Breast epithelium (tissue), 4 donors: ENCODE measurements at places on chromosomes 3 and 15.

GRCh38 chr15:48481802-48482201 is 150.6 kb downstream of the DUT start:
- DNase-seq, result no peak

DNA sequence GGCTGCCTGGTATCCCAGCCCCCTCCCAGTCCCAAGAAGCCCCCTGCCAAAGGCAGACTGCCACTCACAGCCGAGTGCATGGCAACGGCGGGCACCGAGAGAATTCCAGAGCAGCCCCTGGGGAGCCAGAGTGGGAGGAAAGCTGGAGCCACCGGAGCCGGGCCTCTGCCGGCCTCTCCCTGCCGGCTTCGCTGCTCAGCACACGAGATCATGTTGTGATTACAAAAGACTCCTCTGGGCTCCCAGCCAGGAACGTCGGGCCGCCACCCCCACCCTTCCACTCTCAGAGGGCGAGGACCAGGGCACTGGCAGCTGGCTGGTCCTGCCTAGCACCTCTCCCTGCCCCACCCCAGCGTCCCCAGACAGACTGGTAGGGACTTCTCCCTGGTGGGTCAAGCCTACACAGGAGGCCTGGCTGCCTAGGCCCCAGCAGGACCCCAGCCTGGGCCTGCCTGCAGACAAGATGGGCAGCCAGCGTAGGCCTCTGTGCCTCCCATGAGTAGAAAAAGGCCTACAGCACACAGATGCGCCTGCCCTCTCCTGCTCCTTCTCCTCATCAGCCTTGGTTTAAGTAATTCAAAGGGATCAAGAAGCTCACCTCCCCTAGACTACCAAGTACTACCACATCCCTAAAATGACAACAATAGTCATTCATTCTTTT is at the start of gene CCDC9B:
Gene CCDC9B, minus strand, starts transcription at position 200 of the 661 bp plus-strand sequence. Its CDS starts 120 bp downstream, at position 80.
- DNase-seq, result peak; percentile 96

DNA sequence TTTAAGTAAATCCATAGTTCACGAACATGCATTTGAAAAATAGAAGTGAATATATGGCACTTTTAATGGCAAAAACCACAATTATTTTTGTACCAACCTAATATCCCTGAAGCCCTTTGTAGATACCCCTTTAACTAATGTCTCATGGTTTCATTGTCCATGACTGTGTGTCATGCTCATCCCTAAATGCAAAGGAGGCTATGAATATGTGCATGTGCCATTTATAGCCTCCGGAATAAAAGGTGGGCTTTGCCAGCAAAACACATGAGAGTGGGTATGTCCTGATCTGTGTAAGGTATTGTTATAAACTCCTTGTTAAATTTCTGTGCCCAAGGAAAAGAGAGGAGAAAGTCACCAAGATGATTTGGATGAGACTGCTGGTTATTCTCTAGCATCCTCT is 20.5 kb upstream of the SOX14 start:
- no peak for DNase-seq

GRCh38 chr15:60774829-60775463 is 296.0 kb upstream of the ICE2 start:
- DNase-seq, result no peak

GRCh38 chr3:197753263-197753662 is 3.6 kb downstream of the FYTTD1 start:
- DNase-seq, result no peak

DNA sequence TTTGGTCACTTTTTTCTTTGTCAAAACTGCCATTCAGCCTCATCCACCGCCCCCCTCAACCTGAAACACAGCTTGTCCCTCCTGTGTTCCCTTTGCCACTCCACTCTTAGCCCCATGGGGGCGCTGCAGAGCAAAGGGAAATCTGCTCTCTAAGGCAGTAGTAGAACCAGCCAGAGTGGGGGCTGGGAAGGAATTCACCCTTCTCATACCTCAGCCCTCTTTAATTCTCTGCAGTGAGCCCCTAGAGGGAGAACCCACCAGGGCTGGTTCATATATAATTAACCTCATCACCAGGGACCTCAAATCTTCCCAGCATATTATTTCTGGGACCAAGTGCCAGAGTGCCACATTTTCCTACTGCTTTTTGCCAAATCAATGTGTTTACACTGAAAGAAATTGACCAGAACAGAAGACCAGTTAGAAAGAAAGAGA is 2.8 kb upstream of the BCL6 start:
- DNase-seq, result peak; percentile 94

GRCh38 chr15:75647370-75648155 is at the start of gene SNX33:
Gene SNX33, plus strand, starts transcription at chr15:75647912. Its CDS starts 1,191 bp downstream, at chr15:75649103.
- DNase-seq, result peak; percentile 63

GRCh38 chr15:80755885-80756284 is 23.3 kb upstream of the CEMIP start:
- no peak for DNase-seq

GRCh38 chr3:156207802-156208685 is 87.7 kb downstream of the KCNAB1 start:
- DNase-seq, result no peak

DNA sequence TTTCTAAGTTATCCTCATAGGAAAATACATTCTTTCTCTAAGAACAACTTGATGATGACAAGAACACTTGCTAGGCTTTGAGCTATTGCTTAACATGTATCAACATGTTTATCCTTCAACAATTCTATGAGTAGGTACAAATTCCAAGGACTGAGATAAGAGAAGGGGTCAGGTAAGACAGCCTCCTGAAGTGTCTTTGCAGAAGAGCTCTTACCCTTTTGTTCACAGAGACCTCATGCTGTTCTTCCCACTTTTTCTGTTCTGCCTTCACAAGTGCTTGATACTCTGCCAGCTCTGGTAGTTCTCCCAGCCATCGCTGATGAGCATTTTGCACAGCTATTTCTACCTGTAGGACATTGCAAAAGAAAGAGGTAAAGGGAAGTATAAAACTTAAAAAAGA is 50.9 kb downstream of the CEP152 start:
- DNase-seq, result no peak

- DNase-seq, result no peak
These were observed 53.7 kb upstream of the HEG1 start for GRCh38 chr3:125109536-125109925.

GRCh38 chr3:8856721-8857120 is 87.3 kb upstream of the OXTR start:
- no peak for DNase-seq

DNA sequence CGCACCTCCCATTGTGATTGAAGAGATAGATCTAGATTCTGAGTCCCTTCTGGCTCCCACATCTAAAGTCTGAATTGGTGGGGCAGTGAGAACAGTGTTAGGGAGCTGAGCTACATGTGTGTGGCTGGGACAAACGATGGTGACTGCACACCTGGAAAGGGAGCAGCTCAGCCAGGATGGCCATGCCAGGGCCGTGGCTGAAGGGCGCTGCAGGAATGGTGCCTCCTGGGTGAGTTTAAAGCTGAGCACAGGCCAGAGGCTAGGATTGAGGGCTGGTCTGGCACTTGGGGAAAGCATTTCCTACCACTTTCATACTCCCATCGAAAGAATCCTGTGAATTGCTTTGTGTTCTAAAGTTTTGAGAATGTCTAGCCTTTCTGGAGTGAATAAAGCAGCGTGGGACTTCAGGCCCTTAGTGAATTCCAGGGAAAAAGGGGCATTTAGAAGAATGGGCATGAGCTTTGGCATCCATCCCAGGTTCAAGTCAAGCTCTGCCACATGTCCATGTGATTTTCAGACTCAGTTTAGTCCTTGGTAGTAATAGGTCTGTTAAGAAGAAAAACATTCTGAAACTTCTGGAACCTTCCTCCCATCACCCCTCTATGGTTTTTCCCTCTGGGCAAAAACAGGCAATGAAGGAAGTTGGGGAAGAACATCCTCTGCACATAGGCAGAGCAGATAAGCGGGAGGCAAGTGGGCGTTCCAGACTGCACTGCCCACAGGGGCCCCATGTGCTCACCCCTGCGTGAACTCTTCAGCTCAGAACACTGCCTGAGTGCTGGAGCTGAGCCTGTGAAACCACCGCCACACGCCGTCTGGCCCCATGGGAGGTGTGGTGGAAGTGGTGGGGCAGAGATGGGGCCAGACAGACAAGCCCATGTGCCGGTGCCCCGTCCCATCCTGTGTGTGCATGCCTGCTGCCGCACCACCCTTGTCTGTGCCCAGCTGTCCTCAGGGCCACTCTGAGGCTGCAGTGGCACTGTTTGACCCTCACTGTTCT is 12.9 kb upstream of the CPNE9 start:
- DNase-seq, result no peak

DNA sequence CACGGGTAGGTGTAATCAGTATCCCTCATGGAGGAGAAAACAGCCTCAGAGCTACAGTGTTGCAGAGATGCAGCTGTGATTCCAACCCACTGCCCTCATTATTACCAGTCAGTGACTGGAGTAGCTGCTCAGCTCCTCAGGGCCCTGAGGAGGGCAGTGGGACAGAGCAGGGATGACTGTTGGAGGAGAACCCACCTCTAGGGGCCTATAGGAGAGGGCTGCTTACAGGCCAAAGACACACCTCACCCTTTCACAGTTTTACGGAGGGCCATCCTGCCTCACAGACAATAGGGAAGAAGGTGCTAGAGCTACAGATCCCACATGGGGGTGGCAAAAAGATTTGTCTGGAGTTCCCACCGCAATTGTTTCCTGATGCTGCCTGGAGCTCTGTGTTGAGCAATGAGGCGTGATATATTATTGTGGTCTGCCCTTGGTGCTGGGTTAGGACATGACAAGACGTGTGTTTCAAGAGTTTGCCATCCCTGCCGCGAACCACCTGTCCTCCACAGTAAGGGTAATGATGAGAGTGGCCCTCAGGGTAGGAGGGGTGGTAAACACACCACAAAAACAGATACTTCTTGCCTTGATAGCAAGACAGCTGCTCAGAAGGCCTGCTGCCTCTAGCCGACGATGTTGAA is 140.5 kb upstream of the TPM1 start:
- no peak for DNase-seq

- DNase-seq, result no peak
These were observed 234.8 kb upstream of the TRIM42 start for GRCh38 chr3:140443073-140443472.

DNA sequence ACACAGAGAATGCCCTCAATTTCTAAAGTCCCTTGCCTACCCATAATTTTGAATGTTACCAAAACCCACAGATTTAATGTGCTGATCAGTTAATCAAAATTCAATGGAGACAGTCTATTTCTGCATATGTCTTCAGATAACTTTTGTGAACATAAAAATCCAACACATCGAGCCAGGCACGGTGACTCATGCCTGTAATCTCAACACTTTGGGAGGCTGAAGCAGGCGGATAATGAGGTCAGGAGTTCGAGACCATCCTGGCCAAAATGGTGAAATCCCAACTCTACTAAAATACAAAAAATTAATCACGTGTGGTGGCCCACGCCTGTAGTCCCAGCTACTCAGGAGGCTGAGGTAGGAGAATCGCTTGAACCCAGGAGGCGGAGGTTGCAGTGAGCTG is 49.3 kb downstream of the PEAK1 start:
- DNase-seq, result no peak

GRCh38 chr3:52238193-52238760 is 681 bp downstream of the TWF2 start:
- DNase-seq, result no peak

DNA sequence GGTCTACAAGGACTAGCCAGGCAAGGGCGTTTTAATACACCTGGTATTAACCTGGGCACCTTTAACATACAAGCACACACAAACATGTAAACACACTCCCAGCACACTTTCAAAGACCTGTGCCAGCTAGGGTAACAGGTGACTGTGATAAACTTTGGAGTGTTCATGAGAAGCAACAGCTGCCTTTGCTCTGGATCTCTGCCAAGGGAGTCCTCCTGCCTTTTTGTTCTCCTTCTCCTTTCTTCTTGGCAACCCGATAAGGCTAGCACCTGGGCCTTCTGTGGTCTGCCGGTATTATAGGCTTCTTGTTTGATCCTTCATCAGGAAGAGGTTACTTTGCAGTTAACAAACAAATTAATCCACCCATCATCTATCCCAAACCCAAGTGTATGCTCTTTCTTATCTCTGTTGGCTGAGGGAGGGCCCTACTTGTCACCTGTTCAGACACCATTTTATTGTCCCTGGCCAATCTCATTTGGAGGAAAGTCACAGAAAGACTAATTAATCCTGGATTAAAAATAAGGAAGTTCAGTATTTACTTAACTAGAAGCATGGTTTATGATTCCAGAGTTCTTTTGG is at the start of gene RETNLB:
Gene RETNLB, minus strand, starts transcription at position 7 of the 579 bp plus-strand sequence. CDS start 225 bp downstream, outside the sequence.
- no peak for DNase-seq

- peak; percentile 47 for DNase-seq
These were observed 6.5 kb downstream of the SQOR start for GRCh38 chr15:45641374-45641781.

GRCh38 chr3:6862041-6862879 is 1.3 kb downstream of the GRM7 start:
- DNase-seq, result no peak

DNA sequence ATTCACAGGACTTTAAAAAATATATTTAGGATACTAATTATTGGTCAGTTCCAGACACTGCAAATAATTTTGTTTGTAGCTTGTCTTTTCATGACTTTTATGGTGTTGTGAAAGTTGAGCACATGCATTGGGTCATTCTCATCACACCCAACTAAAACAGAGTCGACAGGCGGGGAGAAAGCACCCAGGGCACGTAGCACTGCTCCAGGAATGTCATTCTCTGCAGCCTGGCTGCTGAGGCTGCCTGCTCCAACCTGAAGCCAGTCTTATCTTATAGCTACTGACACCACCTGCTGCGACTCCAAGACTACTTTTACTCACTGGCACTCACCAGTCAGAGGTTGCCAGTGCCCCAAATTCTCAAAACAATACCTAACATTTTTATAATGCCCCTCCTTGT is 56.9 kb downstream of the ACAD9 start:
- no peak for DNase-seq

- no peak for DNase-seq
These were observed 115.2 kb upstream of the TSC22D2 start for GRCh38 chr3:150292891-150293290.

GRCh38 chr15:82875411-82876003 is 66.1 kb downstream of the WHAMM start:
- no peak for DNase-seq

DNA sequence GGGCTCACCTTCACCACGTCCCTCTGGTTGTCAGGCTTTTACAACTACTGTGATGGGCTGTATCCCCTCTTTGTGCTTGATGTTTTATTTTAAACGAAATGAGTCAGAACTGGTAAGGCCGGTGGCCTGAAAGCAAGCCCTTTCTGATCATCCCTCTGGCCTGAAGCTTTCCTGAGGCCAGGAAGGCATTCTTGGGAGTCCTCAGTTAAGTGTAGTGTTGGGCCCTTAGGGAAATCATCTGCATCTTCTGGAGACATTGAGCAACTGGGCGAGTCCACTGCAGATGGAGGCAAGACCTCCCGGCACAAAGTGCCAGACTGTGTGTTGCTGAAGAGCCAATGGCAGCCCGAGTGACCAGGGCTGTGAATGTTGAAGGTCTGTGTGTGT is 33.0 kb upstream of the AMOTL2 start:
- no peak for DNase-seq

DNA sequence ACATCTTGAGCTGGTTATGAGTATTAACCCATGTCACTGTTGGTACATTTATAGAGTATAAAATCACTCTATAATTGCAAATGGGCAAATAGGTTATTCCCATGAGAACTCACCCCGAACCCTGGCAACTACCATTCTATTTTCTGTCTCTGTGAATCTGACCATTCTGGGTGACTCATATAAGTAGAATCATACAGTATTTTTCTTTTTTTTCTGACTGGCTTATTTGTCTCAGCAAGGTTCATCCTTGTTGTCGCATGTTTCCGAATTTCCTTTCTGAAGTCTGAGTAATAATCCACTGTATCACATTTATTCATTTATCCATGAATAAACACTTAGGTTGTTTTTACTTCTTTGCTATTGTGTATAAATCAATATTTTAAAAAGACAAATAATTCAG is 59.9 kb upstream of the CHRM5 start:
- DNase-seq, result no peak
